ENCODE measurements at places on chromosomes 16 and 17.

DNA sequence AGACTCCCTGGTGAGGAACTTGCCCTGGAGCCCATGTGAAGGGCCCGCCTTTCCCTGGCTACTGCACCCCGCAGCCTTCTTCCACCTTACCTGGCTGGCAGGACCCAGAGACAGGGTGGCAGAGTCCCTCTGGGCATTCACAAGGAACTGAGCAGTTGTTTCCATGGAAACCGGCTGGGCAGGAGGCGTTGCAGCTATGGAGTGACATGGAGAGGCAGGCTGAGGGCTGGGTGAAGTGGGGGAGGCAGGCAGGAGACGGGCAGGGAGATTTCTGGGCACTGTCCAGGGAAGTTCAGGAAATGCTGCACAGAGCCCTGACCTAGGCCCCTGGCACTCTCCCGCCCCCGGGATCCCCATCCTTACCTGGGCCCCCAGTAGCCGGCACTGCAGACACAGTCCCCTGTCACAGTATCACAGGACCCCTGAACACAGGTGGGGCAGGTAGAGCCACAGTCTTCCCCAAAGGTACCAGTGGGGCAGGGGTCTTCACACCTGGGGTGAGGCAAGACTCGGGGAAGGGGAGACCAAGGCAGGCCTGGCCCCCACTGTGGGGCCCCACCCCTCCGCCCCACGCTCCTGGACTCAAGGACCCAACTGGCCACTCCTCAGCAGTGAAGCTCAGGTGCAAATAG lies 5.9 kb downstream of the SCARF1 start:
- DNase-seq = no peak

GRCh38 chr17:80153004-80153403 lies 6.1 kb upstream of the EIF4A3 start:
- DNase-seq = no peak

GRCh38 chr17:79464318-79465010 lies 146.4 kb downstream of the RBFOX3 start:
- DNase-seq = no peak

DNA sequence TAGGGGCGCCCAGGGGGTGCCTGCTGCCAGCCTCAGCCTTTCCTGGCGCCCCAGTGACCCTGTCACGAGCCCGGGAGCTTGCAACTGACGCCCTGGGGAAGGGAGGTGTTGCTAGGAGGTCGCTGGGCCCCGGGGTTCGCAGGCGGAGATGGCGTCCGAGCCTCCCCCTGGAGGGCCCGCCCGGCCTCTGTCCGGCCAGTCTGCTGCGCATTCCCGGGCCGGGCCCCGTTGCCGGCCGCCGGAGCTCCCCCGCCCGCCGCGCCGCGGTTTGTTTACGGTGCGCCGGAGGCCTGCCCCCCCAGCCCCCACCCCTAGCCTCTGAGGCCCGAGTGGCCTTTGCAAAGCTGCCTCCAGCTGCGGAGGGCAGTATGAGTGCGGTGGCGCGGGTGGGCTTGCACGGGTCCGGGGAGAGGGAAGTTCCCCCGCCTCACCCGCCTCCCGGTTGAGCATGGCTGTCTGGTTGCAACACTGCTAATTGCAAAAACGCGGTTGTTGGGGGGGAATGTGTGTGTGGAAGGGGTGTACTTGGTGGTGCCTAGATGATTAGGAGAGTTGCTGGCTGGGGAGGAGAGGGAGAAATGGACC lies 514 bp downstream of the THRA start:
- DNase-seq = no peak

- no peak for DNase-seq
Measured at GRCh38 chr17:47857551-47858455, 6.8 kb upstream of the SP6 start.

DNA sequence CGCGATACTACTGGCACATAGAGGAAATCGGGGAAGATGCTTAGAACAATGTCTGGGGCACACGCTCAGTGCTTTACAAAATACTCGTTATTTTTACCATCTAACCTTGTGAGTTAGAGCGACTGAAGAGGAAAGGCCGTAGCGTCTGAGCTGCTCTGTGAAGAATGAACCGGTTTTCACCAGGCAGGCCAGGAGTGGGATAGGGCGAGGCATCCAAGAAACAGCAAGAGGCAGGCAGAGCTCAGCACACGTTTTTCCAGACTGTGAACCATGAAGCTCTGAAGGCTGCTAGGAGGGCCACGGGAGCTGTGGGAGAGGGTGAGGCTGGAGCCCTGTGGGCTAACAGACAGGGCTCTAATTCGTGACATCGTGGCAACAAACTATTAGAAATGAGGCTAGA lies 95.5 kb downstream of the MRM3 start:
- DNase-seq = no peak

DNA sequence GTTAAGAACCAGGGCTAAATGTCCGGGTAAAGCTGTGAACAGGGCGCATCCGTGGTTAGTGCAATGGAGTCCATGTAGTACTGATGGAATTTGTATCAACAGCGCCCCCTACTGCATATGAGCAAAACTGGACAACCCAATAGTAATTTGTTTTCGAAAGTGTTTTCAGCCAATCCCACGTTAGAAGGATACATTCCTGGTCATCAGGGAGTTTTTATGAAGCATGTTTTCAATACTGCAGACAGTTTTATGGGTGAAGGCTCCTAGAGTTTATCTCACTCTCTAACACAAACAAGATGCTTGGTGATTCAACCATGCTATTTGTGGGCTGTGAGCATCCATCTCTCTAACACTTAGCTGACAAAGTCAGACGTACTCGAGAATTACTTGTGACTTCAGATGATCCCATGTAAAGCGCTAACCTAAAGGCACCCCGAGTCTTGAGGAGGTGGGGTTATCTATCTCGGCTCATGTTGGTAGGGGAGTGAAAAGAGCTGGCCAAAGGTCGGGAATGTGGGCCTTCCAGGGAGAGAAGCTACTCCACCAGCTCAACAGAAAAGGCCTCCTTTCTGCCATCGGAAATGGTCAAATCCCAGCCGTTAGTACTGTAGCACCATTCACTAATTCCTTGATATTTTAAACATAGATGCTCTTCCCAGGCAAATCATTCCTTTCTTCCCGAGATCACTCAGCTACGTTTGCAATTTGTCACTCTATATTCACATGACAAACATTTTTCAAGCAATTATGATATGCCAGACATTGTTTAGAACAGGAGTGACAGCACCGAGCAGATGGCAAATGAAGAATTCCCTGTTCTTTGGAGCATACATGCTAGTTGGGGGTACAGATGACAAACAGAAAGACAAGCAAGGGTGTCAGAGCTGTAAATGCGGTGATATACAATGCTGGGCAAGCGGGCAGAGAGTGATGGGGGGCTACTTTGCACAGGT lies 46.9 kb upstream of the HNF1B start:
- DNase-seq = no peak

DNA sequence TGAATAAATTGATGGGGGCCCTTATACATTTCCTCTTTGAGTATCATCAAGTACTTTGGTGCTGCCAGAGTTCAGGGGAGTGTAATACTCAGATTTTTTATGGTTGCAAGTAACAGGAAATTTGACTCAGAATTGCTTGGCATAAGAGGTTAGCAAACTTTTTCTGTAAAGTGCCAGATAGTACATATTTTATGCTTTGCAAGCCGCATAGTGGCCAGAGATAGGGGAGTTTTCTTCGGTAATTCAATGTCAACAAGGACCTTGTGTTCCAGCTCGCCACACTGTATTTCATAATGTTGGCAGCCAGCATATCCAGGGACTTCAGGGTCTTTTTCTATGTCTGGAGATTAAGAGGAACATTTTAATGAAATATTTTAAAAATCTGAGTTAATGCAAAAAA lies 51.0 kb upstream of the MARCHF10 start:
- DNase-seq = no peak

DNA sequence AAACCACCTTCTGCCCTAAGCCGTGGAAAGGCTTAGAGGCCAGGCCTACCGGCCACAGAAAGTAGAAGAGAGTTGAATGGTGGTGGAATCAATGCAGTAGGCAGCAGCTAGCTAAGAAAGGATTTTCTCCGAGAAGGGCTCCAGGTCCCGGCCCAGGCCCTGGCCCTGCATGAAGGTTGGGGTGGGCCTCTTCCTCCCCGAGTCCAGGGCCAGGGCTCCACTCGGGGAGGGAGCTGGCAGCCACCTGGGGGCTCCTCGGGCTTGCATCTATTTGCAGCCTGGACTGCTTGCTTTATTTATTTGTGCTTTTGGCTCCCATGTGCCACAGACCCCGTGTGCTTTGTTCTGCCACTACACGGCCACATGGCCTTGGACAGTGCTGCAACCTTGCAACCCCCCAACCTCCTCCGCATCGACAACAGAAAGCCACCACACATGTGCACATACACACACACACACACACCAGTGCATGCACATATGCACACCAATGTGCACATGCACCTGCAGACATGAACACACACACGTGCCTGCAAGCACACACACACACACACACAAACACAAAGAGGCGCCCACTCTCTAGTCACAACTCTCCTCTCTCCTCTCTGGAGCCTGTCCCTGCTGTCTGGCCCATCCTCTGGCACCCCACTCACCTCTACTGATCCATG lies 96.4 kb upstream of the TNRC6C start:
- DNase-seq = no peak

DNA sequence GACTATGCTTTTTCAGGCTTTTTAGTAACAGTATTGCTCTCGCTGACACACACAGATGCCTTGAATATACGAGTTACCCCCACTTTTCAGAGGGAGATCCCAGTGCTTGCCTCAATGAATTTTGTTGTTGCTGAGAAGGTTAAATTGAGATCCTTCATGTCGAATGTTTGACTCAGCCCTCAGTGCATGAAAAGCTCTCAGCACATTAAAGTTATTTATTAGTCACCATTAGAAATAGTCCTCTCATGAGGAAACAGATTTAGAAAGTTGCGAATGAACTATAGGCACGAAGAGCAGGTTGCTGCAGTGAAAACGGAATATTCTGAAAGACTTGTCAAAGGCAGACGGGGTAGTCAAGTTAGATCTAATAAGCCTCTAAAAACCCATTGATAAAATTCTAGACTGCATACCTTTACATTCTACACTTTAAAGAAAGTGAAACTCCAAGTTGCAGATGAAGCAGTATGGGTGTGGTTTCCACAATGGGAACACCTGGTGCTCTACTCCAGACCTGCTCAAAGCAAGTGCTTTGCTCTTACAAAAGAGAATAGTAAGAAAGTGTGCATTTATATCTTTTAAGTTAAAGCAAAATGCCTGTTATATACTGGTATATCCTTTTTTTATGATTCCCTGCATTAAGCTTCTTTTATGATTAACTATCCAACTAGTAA lies 238.1 kb downstream of the MAF start:
- DNase-seq = no peak

GRCh38 chr17:17017343-17018014 lies 24.8 kb upstream of the MPRIP start:
- DNase-seq = no peak

DNA sequence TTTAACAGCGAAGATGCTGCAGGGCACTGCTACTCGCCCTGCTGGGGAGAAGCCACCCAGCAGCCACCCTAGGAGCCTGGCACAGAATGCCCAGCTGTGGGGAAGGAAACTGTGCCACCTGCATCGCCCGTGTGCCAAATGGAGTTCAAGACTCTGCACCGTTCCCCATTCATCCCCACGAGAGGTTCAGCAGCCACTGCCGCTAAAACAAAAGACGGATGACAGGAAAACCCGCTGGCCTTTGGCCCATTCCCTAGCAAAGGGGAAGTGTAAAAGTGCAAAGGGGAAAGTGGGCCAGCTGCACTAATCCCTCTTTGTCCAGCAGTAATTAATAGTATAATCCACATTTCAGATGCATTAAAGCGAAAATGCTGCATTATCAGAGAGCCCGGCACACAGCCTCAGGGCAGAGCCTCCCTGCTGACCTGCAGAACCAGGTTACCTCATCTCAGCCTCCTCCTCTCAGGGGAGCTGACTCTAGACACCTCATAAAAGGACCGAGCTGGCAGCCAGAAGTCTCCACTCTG lies 37.7 kb downstream of the ZFHX3 start:
- no peak for DNase-seq

DNA sequence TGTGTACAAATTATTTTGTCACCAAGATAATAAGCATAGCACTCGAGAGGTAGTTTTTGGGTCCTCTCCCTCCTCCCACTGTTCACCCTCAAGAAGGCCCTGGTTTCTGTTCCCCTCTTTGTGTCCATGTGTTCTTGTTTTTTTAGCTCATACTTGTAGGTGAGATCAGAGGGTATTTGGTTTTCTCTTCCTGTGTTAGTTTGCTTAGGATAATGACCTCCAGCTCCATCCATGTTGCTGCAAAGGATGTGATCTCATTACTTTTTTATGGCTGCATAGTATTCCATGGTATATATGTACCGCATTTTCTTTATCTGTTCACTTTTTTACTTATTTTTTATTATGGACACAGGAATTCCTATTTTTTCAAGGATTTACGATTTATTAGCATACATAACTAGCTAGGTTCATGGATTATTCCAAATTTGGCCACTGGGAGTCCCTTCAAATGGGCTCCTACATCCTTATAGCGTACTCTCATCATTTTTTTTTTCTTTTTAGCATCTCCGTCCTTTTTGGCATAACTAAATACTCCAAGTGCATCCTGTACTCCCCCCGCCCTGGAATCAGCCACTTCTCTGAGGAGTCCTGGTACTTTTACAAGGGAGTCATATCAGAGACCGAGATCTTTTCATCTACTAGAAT lies 7.3 kb downstream of the TADA2A start:
- DNase-seq = no peak

- DNase-seq = no peak
Measured at GRCh38 chr16:46582313-46582712, 38.9 kb downstream of the SHCBP1 start.

GRCh38 chr17:1521086-1521640 lies 4.8 kb upstream of the INPP5K start:
- DNase-seq = no peak

GRCh38 chr16:2896480-2897010 lies 13.5 kb downstream of the FLYWCH2 start:
- DNase-seq = no peak

- DNase-seq = no peak
Measured at GRCh38 chr17:42566215-42566882, 551 bp upstream of the MLX start.

DNA sequence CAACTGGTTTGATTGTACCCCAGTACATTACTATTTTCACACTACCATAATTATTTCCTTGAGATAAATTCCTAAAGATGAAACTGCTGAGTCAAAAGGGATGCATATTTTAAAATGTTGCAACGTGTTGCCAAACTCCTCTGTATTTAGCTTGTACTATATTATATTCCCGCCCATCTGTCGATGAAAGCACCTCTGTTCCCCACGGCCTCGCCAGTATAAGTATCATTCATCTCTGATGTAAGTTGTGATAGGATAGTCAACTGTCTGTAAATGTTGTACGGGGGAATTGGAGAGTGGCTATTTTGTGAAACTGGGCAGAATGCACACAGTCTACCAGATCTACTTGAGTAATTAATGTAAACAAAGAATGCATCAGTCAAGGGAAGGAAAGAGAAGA lies 47.7 kb upstream of the TNRC6A start:
- DNase-seq = no peak

GRCh38 chr17:31596382-31597323 lies 205.2 kb downstream of the RAB11FIP4 start:
- peak; percentile 78 for DNase-seq

- DNase-seq = no peak
Measured at GRCh38 chr17:73614256-73614655, 30.0 kb downstream of the SDK2 start.

GRCh38 chr16:71230122-71230845 lies at the start of gene HYDIN:
Gene HYDIN (minus strand): TSS chr16:71230722. CDS start chr16:71186895, 43,827 bp downstream.
- no peak for DNase-seq

- DNase-seq = no peak
Measured at GRCh38 chr16:60674241-60674640, 1362.0 kb downstream of the CDH8 start.

Data from GOT3 (cell line).